ENCODE measurements at places on chromosomes 5 and 9. TPM values are rescaled to one million over a fixed set of nuclear protein-coding genes. Genes with fewer than 3 reads are reported as not detected.

NME5 gene
- not detected for total RNA-seq

PDZD2 gene
- 5.5 TPM for total RNA-seq

HACD4 gene
- total RNA-seq = not detected

DNAH5 gene
- total RNA-seq = 0.30 TPM

ENC1 gene
- total RNA-seq = 20.2 TPM

All from A375 (cell line).